H7 (cell line): ENCODE measurements at places on chromosomes 16 and 17. TPM values are rescaled to one million over a fixed set of nuclear protein-coding genes. Genes with fewer than 3 reads are reported as not detected.

The ZNF594 gene
- 0.73 and 1.6 TPM in 2 replicates for total RNA-seq

The EVPLL gene
- total RNA-seq = not detected in 2 replicates

The ATP2A1 gene
- total RNA-seq = 0.10 and 1.0 TPM in 2 replicates

The TBC1D3C gene
- total RNA-seq = 0.03 and 0.63 TPM in 2 replicates

The CTRB1 gene
- total RNA-seq = not detected in 2 replicates

The OR3A3 gene
- total RNA-seq = not detected in 2 replicates

The CLEC19A gene
- total RNA-seq = 0.55 TPM in 1 of 2 replicates, not detected in the other

The ITGB3 gene
- total RNA-seq = 0.07 and 0.35 TPM in 2 replicates

The DPEP3 gene
- total RNA-seq = 0.03 and 0.48 TPM in 2 replicates

The ZNF469 gene
- 0.28 and 0.44 TPM in 2 replicates for total RNA-seq

The C17orf100 gene
- total RNA-seq = 0.37 and 0.55 TPM in 2 replicates

The KRT222 gene
- 0.07 and 0.26 TPM in 2 replicates for total RNA-seq

The DNASE1L2 gene
- total RNA-seq = 0.48 and 0.69 TPM in 2 replicates

The CCL13 gene
- total RNA-seq = not detected in 2 replicates

The RGS11 gene
- 0.69 and 0.81 TPM in 2 replicates for total RNA-seq

The NXPH3 gene
- total RNA-seq = 1.7 and 2.4 TPM in 2 replicates

The CRHR1 gene
- 0.14 and 0.81 TPM in 2 replicates for total RNA-seq

The RUSF1 gene
- 44.7 and 66.9 TPM in 2 replicates for total RNA-seq

The COX6A2 gene
- not detected in 2 replicates for total RNA-seq

The KRT17 gene
- 0.07 TPM in 1 of 2 replicates, not detected in the other for total RNA-seq

The FBXO39 gene
- not detected in 2 replicates for total RNA-seq

The SRCIN1 gene
- 2.3 TPM in 2 replicates for total RNA-seq

The MMP28 gene
- total RNA-seq = not detected in 2 replicates

The RANBP10 gene
- total RNA-seq = 7.2 and 7.3 TPM in 2 replicates

The BICDL2 gene
- 0.69 and 2.0 TPM in 2 replicates for total RNA-seq

The KRTAP2-4 gene
- total RNA-seq = not detected in 2 replicates

The TBC1D3H gene
- total RNA-seq = 0.55 and 1.3 TPM in 2 replicates

The FOXN1 gene
- not detected in 2 replicates for total RNA-seq

The SPIRE2 gene
- 8.2 and 9.6 TPM in 2 replicates for total RNA-seq

The SLC6A4 gene
- total RNA-seq = not detected in 2 replicates

The SPNS2 gene
- total RNA-seq = 1.8 and 2.1 TPM in 2 replicates

The PPP1R27 gene
- total RNA-seq = not detected in 2 replicates

The CMTM1 gene
- total RNA-seq = 1.4 and 2.1 TPM in 2 replicates

The WFIKKN1 gene
- total RNA-seq = 4.5 and 5.5 TPM in 2 replicates

The MT1H gene
- total RNA-seq = 3.0 and 3.8 TPM in 2 replicates

The NAA38 gene
- 59.0 and 81.9 TPM in 2 replicates for total RNA-seq

The CLEC16A gene
- 12.0 and 15.1 TPM in 2 replicates for total RNA-seq

The ITGAX gene
- total RNA-seq = 0.26 and 0.80 TPM in 2 replicates

The LMF1 gene
- total RNA-seq = 7.1 and 9.5 TPM in 2 replicates

The TP53TG3F gene
- not detected in 2 replicates for total RNA-seq

The JPH3 gene
- total RNA-seq = 24.0 and 25.6 TPM in 2 replicates

The PRSS27 gene
- total RNA-seq = 2.0 and 3.1 TPM in 2 replicates

The SLC12A3 gene
- not detected in 2 replicates for total RNA-seq

The UNC45B gene
- total RNA-seq = 0.07 TPM in 1 of 2 replicates, not detected in the other

The ZNHIT3 gene
- total RNA-seq = 81.8 and 85.4 TPM in 2 replicates

The KCNAB3 gene
- total RNA-seq = 0.37 TPM in 1 of 2 replicates, not detected in the other

The NAA60 gene
- total RNA-seq = 11.0 and 12.6 TPM in 2 replicates

The LGALS9 gene
- total RNA-seq = 0.31 and 0.63 TPM in 2 replicates

The NOD2 gene
- total RNA-seq = 0.33 TPM in 1 of 2 replicates, not detected in the other

The CD7 gene
- total RNA-seq = 0.38 and 1.7 TPM in 2 replicates

The CFAP52 gene
- not detected in 2 replicates for total RNA-seq

The CCDC200 gene
- not detected in 2 replicates for total RNA-seq

The OSGIN1 gene
- 1.3 and 1.6 TPM in 2 replicates for total RNA-seq

The PRKCB gene
- total RNA-seq = 0.44 and 0.80 TPM in 2 replicates

The GPR142 gene
- not detected in 2 replicates for total RNA-seq

The NPIPB8 gene
- 0.31 TPM in 1 of 2 replicates, not detected in the other for total RNA-seq

The GPR179 gene
- 0.04 and 0.07 TPM in 2 replicates for total RNA-seq
